ENCODE measurements at places on chromosomes 6 and 20.
A peak's percentile ranks its signal among the peaks of the same experiment; 100 is the strongest.

GRCh38 chr20:50664254-50664653, 27.1 kb downstream of the RIPOR3 start:
- no peak for DNase-seq

GRCh38 chr6:166554316-166554715, 32.2 kb downstream of the RAMACL start:
- no peak for DNase-seq

DNA sequence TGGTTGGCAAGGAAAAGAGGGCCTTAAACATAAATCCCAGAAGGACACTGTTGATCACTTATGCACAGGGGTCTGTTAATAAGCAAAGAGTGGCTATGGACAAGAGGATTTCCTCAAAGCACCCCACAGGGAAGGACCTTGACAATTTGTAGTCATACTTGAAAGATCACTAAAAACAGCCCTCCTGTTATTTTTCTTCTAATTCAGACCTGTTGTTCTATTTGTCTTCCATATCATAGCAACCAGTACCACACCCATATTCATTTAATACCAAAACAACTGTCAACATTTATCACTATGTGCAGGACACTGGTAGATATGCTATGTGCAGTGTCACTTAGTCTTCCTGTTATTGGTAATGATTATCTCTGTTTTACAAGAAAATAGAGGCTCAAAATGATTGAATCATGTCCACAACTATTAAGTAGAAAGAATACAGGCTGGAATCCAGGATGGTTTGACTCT, 3.2 kb upstream of the DYNLRB1 start:
- no peak for DNase-seq

DNA sequence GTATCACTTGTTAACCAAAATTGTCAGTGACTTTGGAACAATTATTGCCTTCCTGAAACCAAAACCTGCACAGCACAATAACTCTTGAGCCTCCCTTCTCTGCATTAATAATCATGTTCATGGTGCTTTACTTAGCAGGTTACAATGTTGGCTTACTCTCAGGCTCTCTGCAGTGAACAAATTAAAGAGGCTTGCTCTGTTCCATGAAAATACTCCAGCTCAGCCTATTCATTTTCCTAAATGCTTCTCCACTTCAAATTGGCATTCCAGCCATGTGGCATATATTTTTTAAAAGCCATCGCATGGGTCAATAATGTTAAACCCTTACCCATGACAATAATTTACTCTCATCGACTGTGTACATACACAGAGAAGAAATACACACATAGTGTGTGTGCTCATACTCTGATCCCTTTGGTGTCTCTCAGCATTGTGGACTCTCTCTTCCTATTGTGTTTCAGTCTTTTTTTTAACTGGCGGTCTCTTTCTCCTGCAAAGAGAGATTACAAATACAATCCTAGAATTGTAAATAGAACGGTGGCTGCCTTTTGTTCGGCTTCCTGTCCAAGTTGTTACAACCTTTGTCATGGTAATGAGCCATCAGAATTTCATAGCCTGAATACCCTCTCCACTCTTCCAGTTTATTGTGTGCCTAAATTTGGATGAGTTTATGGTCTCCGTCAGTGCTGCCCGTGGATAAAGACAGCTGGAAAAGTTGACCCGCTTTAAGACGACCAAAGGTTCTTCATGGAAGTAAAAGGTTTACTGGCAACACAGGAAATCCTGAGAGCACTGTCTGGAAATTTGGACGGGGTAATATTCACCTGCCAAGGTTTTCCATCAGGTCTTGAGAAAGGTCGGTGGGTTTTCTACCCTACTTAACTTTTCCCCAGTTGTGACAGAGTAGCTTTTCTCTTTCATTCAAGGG, 263.6 kb downstream of the CD83 start:
- no peak for DNase-seq

- DNase-seq: no peak
These were observed 1.4 kb downstream of the PHF20 start for GRCh38 chr20:35773154-35773751.

DNA sequence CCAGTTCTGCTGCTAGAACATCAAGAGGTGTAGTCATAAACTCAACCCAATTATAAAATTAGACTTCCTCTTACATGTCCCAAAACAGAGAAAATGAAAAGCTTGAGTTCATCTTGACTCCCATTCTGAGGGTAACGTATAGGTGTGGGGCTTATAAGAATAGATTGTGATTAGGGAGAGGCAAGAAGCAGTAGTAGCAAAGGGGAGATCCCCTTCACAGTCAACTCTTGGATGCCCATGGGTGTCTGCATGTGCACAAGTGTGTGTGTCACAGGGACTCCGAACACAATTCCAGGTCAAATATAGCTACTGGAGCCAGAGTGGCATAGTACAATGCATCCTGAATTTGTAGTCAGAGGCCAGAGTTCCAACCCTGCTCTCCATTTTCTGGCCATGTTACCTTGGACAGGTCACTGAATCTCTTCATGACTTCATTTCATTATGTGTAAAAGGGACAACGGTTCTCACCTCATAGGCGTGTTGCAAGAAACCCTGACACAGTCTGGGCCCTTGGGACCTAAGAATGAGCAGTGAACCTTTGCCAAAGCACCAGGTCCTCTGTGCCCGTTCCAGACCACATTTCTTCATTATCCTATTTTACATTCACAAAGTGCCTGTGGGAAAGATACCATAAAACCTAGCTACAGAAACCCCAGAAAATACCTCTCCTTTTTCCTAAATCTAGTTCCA, 11.8 kb downstream of the GSTA4 start:
- no peak for DNase-seq

GRCh38 chr6:167934426-167934864, 63.0 kb upstream of the KIF25 start:
- DNase-seq: no peak

DNA sequence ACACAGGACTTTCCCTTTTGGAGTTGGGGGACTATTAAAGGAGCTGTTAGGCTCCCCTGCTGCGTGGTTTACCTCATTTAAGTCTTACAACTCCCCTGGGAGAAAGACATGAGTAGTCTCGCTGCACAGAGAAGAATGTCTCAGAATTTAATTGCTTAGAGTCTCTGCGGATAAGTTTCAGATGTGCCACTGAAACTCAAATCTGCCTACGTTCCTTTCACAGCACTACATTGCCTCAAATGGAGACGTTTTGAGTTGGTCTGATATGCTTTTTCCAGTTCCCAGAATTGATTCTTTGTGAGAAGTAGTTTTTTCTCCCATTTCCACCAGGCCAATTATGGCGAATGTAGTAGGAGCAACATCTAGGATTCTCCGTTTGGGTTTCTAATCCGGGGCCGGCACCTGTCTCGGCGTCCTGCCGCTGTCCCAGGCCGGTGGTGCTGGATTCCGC, 532 bp upstream of the SLC35F1 start:
- no peak for DNase-seq

DNA sequence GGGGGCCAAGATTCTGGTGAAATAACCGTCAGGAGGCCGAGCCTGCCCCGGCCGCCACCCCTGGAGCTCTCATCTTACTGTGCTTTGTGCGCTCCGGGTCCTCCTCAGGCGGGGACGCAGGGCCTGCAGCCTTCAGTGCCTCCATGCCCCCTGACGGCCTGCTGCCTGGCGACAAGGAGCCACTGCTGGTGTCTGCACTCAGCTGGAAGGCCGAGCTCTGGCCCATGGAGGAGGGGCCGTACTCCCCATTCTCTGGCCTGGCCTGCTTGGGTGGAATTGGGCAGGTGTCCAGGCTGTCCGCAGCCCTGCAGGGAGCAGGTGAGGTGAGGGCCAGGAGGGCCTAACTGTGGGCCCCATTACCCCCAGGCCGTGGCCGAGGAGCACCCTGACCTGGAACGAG, 5.3 kb downstream of the ZNF512B start:
- no peak for DNase-seq

GRCh38 chr20:21677261-21677660, 28.2 kb upstream of the PAX1 start:
- DNase-seq: no peak

DNA sequence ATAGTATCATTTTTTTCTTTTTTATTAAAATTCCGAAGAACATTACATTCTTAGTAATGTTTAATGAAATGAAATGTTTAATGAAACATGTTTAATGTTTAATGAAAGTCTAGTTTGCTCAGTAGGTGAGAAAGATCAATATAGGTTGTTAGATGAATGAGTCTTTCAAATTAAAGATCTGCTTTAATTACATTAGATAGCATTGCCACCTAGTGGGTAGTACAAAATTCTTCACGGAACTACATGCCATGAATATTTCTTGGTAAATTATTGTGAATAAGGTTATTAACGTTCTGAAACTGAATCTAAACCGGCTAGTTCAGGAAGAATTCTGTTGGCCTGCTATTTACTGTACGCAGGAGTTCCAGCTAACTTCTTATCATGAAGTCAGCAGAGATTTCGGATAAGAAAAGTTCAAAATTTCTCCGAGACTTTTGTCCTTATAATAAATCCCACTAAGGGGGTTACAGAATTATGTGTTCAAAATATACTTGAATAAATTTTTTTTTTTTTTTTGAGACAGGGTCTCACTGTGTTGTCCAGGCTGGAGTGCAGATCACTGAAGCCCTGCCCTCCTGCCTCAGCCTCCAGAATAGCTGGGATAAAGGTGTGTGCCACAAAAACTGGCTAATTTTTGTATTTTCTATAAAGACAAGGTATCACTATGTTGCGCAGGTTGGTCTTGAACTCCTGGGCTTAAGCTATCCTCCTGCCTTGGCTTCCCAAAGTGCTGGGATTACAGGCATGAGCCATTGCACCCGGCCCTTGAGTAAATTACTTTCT, 7.9 kb upstream of the GMNN start:
- no peak for DNase-seq

DNA sequence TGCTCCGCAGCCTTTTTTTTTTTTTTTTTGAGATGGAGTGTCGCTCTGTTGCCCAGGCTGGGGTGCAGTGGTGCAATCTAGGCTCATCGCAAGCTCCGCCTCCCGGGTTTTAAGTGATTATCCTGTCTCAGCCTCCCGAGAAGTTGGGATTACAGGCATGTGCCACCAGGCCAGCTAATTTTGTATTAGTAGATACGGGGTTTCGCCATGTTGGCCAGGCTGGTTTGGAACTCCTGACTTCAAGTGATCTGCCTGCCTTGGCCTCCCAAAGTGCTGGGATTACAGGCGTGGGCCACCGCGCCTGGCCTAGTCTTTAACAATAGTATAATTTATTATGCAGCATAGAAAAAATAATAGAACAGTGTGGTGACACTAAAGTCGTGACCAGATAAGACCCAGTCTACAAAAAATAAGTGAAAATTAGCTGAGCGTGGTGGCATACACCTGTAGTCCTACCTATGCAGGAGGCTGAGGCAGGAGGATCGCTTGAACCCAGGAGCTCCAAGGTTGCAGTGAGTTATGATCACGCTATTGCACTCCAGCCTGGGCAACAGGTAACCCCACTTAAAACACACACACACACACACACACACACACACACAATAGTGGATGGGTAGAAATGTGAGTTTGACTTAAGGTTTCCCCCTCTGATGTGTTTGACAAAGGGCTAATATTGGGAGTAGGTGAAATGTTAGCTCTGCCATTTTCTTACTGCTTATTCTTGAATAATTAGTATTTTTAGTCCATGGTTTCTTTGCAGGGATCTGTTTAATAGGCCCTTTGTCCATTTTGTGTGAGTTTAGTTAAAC, 6.5 kb downstream of the PIM1 start:
- DNase-seq: no peak

DNA sequence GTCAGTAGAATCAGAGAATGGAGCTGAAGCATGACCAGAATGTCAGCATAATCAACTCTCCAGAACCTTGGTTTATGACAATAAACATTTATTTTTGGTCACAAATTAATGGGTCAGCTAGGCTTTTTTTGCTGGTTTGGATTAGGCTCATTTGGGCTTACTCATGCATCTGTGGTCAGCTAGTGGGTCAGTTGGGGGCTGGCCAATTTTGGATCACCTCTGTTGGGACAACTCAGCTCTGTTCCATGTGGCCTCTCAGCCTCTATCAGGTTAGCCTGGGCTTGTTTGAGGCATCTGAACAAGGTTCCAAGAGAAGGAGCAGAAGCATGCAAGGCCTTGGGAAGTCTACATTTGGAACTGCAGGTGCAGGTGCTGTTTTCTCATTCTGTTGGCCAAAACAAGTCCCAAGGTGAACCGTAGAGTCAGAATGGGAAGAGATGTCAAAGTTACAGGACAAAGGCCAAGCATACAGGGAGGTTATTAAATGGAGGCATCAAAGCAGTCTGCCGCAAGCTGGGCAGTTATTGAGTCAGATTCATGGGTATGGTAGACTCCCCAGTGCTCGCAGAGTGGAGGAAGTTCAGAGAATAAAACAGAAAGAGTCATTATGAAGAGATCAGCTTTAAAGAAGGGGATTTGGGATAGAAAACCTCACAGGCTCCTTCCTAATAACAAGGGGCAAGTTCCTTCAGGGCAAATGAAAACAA, 173.0 kb downstream of the PLCB4 start:
- DNase-seq: no peak

DNA sequence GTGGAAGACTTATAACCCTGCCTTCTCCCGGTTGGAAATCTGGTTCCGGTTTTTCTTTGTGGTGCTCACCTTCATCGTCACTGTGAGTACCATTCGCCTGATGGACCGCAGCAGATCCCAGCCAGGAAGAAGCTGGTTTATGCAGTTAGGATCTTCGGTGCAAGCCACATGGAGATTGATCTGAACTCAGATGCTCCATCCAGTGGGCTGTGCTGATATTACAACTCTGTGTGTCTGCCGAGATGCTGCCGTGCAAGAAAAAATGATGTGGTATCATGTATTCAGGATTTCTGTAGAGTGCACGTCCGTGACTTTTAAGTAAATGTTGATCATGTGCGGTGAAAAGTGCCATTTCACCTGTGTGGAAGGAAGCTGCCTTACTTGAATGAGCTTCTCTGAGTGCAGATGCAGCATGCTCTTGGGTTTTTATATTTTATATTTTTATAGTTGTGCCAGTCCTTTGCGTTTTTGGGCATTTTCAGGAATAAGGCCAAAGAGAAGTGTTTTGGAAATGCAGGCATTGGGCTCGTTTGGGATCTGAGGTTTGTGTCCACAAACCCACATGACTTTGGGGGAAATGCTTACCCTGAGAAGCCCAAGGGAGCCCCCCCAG, 39.2 kb downstream of the DYNLT1 start:
- peak; percentile 35 for DNase-seq

DNA sequence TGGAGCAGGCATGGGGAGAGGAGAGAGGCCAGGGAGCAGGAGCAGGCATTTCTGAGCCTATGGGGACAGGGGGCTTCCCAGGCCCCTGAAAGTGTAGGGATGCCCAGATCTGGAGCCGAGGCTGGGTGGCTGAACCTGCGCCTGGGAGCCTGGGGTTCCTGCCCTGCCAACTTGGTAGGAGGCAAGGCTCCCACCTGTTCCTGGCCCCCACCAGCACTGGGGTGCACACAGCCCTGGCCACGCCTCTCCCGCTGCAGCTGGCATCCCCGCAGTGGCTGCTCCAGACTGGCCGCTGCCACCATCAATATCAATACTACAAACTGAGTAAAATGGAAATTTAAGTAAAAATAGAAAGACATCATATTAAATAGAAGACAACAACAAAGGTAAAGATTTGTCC, 684.9 kb upstream of the MAP3K7 start:
- no peak for DNase-seq

Data from activated CD4-positive, alpha-beta T cell treated with anti-CD3 and anti-CD28 coated beads, Interleukin-2, amount 50 U/mL, for 24 hours (primary cell).